Activated CD8-positive, alpha-beta memory T cell treated with anti-CD3 and anti-CD28 coated beads for 1 hour (primary cell): ENCODE measurements at places on chromosomes 4 and X.

DNA sequence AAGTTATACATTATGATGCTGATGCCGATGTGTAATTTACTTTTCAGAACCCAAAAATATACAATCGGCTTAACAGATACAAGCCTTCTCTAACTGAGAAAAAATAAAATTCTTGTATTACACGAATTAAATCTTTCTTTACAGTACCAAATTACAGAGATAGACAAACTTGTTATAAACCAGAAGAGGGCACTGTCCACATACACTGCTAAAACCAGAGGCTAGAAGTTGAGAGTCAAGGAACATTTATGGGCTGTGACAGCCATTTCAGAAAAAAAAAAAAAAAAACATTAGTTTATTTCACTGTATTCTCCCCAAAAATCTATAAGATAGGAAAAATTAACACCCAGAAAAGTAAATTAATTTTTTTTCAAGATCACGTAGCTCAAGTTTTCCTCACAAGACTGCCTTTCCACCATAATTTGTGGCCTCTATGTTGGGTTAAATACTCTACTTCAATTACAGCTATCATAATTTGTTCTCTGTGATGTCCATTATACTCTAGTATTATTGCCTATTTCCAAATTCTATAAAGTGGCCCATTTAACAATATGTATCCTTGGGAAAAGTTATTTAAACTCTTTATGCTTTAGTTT is 12.0 kb downstream of the EREG start:
- no peak for DNase-seq

DNA sequence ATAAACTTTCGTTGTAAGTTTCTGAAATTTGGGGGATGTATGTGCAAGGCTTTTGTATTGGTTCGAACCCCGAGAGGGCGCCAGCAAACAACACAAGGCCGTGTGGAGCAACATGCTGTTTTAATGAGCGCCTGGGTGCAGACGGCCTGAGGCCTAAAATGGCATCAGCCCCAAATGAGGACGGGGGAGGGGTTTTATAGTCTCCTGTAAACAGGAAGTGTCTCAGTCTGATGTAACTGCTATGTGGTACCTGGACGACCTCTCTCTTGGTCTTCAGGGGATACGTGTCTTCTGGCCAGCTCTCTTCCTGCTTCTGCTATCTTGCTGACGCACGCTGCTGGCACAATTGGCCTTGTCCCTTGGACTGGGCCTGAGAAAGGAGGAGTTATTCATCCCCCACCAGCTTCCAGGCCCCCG is 1348.0 kb downstream of the ADGRL3 start:
- no peak for DNase-seq

- no peak for DNase-seq
These were observed 62.9 kb upstream of the HOPX start for GRCh38 chr4:56744030-56744429.

DNA sequence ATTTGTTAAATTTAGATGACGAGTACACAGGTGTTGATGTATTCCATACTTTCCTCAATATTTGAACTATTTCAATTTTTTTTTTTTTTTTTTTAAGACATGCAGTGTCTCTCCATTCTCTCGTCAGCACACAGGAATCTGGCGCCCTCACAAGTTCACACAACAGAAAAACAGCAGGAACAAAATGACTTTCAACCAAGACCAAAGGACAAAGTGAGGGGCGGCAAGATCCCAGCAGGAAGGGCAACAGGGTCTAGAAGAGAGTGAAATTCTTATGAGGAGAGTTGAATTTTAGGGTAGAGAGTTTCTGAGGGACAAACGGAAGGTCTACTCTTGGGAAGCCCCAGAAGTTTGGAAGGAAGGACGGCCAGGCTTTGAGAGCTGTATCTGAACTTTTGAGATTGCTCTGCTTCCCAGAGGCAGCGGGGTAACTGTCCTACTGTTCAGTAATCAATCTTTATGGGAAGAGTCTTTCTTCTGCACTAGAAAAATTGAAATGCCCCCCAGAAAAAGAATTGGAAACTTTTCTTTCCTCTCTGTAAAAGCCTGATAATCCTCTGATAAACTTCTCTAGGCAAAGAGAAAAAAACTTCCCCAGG is 760.2 kb downstream of the RAB28 start:
- no peak for DNase-seq

- no peak for DNase-seq
These were observed 502.4 kb downstream of the NLGN4X start for GRCh38 chrX:5726224-5726623.

GRCh38 chr4:7978489-7978888 is 38.8 kb upstream of the AFAP1 start:
- DNase-seq: no peak

DNA sequence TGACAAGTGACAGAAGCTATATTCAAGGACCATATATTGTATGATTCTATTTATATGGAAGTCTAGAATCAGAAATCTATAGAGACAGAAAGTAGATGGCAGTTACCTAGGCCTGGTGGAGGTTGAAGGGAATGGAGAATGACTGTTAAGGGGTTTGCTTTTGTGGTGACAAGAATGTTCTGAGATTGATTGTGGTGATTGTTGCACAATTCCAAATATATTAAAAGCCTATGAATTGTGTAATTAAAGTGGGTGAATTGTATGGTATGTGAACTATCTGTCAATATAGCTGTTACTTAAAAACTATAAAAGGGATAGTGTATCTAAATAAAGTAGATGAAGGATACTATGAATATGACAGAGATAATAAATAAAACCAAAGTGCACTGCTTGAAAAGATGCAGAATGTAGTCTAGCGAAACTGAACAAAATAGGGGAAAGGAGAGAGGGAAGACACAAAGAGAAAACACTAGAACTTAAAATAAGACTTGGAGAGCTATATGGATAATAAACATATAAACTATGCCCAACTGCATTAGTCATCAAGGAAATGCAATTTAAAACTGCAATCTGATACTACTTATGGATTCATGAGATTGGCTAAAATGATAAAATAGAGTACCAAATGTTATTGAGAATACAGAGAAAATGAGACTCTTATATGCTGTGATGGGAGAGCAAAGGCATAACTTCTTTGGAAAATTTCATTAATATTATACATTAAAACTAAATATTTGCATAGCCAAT is 82.1 kb upstream of the BANK1 start:
- DNase-seq: no peak

- no peak for DNase-seq
These were observed 27.7 kb upstream of the GPC3 start for GRCh38 chrX:134013092-134013497.

DNA sequence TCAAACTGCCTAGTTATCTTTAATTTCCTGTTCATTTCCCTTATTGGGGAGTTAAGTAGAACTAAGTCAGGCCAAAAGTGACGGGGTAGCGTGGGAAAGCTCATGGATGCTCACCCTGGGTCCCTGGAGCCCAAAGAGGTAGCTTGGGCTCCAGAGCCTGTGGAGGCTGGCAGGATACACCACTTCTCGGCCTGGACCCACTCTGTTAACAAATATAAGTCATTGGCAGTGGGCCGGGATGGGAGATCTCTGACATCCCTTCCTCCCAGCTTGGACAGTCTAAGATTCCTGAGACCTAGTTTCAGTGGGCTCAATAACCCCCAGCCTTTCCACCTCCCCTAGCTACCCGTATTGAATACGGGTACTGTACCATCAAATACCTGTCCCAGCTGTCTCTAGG is 106.1 kb downstream of the EFNB1 start:
- DNase-seq: no peak
